Hematopoietic multipotent progenitor cell treated with erythropoietin and hydrocortisone succinate and interleukin-3 and kit ligand, for 6 days (in vitro differentiated cells): ENCODE measurements at places on chromosomes 4 and X.

- peak; percentile 75 for DNase-seq
Measured at GRCh38 chr4:68129793-68130192, at the start of gene TMPRSS11F. Gene TMPRSS11F (minus strand): TSS chr4:68129869. CDS start chr4:68129820, 49 bp downstream.

GRCh38 chr4:53043055-53043454 lies 180.9 kb downstream of the RASL11B start:
- DNase-seq, result no peak

DNA sequence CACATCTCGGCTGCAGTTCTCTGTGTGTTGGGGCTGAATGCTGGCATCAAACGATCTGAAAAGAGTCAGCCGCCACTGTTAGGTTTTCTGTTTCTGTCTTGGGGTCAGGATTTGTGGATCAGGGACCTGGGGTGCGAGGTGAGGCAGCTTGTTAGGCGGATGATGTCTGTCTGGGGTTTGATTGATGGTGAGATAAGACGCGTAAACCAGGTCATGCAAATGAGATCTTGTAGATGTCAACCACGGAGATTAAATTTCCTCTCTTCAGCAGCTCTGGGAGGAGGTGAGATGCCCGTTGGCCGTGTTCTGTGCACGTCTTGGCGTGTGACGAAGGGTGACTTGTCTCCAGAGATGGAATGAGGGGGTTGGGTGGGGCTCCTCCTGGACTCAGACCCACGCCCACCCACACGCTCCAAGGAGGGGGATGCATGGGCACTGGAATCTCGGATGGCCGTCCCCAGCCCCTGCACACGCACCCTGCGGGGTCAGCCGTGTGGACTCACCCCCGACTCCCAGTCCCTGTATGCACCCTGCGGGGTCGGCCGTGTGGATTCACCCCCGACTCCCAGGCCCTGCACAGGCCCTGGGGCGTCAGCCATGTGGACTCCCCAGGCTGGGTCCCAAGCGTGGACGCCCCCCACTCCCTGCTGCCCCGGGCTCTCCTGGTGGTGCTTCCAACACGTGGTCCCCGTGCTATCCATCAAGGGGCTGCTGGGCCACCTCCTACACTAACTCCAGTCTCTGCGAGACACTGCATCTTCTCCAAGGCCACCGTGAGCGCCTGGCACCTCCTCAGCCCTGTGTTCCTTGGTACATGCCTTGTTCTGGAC lies 16.0 kb upstream of the UVSSA start:
- no peak for DNase-seq

DNA sequence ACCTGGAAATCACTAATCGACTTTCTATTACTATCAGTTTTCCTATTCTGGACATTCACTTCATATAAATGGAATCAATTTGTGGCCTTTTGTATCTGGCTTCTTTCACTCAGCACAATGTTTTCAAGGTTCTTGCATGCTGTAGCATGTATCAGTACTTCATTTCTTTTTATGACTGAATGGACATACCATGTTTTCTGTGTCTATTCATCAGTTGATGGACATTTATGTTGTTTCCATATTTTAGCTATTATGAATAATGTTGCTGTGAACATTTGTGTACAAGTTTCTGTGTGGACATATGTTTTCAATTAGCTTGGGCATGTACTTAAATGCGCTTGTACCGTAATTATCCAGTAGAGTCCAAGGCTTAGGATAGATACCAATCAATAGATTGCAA lies 19.9 kb upstream of the RELL1 start:
- DNase-seq, result no peak

DNA sequence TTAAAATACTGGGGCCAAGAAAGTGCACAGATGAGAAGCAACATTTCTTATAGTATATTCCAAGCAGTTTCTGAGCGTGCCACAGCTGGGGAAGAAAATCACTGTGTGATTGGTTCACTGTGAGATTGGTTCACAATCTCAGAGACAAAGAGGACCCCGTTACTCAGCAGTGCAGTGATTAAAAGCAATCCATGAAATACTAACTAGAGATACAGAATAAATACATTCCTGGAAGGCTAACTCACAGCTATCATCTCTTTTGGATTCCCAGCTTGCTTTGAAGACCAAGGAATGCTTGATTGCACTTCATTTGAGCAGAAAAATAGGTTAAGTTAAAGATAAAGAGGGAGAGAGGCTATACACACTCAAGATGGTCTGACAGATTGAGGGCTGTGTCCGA lies 132.1 kb upstream of the RAPGEF2 start:
- DNase-seq, result no peak

- no peak for DNase-seq
Measured at GRCh38 chr4:138426786-138427185, 184.6 kb upstream of the SLC7A11 start.

DNA sequence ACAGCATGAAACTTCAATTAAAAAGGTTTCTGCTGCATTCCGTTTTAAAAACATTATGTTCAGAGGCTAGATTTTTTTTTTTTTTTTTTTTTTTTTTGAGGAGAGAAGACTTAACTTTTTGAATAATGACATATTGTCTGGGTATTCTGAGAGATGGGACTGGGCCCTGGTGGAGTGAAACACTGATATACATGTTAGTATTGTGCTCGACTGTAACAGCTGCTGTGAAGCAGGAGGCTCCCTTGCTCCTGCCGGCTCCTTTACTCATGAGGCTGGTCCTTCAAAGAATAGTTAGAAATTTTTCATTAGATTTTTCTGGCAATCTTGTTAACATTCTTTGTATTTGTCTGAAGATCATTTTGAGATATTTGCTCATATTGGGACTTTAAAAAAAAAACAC lies 73.3 kb downstream of the TMEM131L start:
- DNase-seq, result no peak

GRCh38 chrX:155966876-155967275 lies 30.6 kb upstream of the IL9R start:
- DNase-seq, result peak; percentile 92

- DNase-seq, result no peak
Measured at GRCh38 chrX:68692651-68693050, 45.2 kb downstream of the STARD8 start.

DNA sequence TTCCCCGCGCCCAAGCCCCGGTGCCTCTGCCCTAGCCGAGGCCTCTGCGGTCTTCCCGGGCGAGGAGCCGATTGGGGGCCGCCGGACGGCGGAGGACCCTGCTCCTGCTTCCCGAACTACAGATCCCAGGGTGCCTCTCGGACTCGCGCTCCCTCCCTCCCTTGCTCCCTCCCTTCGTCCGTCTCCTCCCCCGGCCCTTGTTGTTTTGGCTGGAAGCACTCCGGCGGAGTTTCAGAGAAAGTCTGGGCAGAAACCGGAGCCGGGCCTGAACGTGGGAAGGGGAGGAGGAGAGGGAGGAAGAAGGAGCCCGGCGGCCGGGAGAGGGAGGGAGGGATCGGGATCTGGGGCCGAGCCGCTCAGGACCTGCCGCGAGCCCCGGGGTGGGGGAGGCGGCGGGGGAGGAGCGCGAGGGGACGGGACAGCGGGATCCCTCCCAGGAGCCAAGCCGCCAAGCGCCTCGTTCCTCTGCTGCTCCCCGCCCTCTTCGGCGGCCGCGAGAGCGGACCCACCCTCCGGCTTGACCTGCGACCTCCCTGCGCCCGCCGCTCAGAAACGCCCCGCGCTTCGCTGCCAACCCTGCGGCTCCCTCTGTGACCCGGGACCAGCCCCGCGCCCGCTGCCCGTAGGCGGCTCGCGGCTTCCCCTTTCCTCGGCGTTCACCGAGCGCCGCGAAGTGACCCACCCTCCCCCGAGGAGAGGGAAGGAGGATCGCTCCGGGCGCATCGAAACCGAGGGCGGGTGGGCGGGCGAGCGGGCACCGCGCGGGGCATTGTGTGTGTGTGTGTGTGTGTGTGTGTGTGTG lies 496 bp upstream of the GAB1 start:
- DNase-seq, result peak; percentile 89

GRCh38 chrX:21383546-21383945 lies 9.3 kb downstream of the CNKSR2 start:
- DNase-seq, result no peak

- DNase-seq, result no peak
Measured at GRCh38 chrX:113793563-113793962, 790.3 kb upstream of the HTR2C start.

DNA sequence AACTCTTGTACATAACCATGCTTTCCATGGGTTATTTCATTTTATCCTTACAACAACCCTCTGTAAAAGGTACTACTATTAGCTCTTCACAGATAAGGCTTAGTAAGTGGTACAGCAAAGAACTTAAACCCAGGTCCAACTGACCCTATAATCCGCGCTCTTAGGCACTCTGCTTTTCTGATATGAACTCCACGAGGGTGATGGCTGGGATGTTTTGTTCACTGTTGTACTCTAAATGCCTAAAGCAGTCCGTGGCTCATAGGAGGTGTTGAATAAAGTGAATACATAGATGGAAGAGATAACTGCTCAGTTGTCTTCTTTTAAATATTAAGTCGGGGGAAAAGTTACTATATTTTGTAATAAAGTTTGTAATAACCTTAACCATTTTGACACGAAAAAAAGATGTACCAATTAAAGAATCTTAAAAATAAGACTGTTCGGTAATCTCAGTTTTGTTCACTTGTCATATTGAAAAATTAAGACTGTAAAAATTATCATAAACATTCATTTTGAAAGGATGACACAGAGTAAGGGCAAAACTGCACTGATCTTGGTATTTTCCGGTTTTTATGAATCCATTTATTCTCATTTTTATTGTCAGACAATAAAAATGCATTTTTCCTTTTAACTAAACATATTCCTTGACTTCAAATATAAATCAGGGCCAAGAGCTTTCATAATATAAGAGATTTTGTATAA lies 166.5 kb downstream of the FBXW7 start:
- DNase-seq, result no peak

- peak; percentile 66 for DNase-seq
Measured at GRCh38 chrX:147912093-147912801, 528 bp downstream of the FMR1 start.

DNA sequence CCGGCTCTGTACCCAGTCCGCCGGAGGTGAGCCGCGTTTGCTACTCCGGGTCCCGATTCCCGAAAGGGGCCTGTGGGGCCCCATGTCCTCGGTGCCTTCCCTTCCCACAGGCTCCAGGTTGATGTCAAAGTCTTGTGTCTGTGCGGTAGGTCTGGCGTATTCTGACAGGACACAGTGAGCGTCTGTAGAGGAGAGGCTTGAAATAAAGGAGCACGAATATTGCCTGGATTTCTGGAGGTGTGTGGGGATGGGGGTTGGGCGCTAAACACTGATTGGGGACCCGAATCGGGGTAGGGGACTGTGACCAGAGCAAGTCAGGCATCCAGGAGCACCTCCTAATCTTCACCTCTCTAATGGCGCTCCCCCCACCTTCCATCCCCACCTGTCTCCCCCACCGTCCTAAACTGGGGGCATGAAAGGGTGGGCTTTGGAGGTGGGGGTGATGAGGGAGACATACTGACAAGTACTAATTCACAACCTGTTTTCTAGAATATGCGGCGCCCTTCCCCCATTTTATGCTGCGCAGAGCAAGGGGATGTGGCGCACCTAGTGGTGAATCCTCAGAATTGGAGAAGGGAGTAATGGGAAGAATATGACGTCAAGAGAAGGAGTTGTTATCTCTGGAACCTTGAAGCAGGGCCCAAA lies 855 bp downstream of the GPRASP2 start:
- DNase-seq, result peak; percentile 20

- DNase-seq, result no peak
Measured at GRCh38 chr4:84615355-84615754, 32.4 kb downstream of the CDS1 start.

DNA sequence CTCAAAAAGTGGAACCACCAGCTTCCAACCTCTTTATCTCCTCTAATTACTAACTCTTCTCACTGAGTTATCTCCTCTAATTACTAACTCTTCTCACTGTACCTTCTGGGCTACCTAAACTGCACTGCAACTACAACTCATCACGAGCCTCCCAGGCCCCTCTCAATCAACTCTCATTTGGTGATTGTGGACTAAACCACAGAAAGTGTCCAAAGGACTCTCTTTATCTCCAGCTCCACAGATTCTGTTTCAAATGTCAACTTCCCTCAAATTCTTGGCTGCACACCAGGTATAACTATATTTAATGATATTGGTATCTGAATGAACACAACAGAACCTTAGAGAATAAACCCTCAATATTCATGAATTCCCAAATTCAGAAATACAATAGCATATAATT lies 182.9 kb downstream of the MAML3 start:
- DNase-seq, result peak; percentile 79

- peak; percentile 67 for DNase-seq
Measured at GRCh38 chr4:168221301-168221700, 97.3 kb downstream of the DDX60 start.

GRCh38 chr4:128757712-128758111 lies 51.8 kb upstream of the JADE1 start:
- DNase-seq, result no peak

DNA sequence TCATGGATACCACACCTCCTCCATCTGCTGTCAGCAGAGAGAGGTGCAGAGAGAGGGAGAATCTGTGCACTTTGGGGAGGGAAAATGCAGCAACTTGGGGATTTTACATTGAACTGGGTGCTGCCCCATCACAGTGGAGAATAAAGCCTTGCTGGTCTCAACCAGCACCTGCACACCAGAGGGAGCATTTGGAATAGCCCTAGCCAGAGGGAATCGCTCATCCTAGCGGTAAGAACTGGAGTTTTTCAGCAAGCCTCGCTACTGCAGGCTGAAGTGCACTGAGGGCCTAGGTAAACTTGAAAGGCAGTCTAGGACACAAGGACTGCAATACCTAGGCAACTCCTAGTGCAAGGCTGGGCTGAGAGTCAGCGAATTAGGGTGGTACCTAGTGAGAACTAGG lies 148.7 kb downstream of the KDR start:
- DNase-seq, result no peak

DNA sequence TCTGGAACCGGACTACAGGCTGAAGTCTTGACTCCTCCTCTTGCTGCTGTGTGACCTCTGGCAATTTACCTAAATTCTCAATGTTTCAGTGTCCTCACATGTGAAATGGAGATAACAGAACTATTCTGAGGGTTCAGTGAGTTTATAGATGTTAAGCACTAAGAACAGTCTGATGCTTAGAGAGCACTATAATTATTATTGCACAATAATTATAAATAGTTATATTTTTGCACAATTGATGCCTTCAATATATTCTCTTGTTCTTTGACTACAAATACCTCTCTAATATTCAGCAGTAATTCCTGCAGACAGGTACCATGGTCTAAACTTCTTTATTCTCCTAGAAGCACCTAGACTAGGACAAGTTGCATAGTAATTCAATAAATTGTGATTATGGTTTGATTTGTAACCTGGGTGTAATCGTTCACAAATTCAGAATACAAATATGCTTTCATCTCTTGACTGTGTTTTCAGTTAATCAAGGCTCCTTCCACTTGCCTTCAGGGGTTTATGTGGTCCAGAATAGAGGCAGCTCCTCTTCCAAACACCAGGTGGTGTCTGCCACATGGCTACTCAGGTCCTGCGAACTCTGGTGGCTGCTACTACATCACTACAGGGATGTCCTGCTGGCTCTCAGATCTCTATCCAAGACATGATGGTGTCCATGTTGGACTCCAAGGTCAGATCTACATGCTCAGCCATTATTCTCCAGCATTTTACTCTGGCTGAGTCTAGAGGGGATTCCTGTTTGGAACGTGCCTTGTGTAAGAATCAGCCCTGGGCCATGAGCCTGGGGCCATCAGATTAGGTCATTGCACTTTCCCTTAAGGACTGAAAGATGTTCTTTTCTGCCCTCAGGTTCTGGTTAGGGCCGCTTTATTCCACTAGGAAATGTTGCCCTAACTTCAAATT lies 103.4 kb downstream of the QRFPR start:
- peak; percentile 33 for DNase-seq
